Activated CD4-positive, alpha-beta memory T cell treated with anti-CD3 and anti-CD28 coated beads, Interleukin-2, amount 10 ng/mL, durations not matched to agents 7 days and 5 days (primary cell): ENCODE measurements at places on chromosomes 2 and 18.

- DNase-seq: no peak
Observed at GRCh38 chr2:239465017-239466001, 64.5 kb upstream of the HDAC4 start.

DNA sequence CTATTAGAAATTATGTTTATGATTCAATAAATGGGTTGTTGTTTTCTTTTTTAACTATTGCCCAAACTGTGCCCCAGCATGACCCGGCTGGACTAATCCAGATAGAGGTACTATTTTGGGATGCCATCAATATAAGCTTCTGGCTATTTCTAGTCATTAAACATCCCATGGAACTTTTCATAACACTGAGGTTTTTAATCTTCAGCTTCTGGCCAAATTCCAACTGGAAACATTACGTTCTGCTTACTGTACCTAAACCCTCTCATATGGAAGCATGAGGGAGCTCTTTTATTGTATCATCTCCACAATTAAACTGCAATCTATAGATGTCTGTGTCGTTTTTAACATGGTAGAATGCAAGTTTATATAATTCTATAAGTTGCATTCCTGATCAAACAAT is 674.7 kb downstream of the ARHGAP15 start:
- no peak for DNase-seq

DNA sequence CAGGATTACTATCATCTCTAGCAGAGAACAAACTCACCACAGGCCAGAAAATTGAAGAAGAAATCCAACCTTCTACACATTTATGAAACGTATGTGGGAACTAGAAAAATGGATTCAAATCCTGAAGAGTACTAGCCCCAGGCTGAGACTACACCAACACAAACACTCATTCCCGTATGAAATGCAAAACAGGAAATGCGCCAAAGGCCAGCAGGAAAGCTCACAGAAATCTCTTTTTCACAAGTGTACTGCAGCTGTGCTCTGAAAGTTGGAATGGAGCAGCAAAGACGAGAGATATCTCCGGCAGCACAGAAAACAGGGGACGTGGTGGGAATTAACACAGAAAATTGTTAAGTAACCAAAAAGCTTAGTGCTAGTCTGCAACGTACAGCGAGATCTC is 913.5 kb downstream of the TDRD15 start:
- no peak for DNase-seq

- DNase-seq: peak; percentile 83
Observed at GRCh38 chr2:28366496-28367282, 26.0 kb upstream of the FOSL2 start.

- DNase-seq: no peak
Observed at GRCh38 chr2:24352664-24353063, 7.7 kb downstream of the ITSN2 start.

DNA sequence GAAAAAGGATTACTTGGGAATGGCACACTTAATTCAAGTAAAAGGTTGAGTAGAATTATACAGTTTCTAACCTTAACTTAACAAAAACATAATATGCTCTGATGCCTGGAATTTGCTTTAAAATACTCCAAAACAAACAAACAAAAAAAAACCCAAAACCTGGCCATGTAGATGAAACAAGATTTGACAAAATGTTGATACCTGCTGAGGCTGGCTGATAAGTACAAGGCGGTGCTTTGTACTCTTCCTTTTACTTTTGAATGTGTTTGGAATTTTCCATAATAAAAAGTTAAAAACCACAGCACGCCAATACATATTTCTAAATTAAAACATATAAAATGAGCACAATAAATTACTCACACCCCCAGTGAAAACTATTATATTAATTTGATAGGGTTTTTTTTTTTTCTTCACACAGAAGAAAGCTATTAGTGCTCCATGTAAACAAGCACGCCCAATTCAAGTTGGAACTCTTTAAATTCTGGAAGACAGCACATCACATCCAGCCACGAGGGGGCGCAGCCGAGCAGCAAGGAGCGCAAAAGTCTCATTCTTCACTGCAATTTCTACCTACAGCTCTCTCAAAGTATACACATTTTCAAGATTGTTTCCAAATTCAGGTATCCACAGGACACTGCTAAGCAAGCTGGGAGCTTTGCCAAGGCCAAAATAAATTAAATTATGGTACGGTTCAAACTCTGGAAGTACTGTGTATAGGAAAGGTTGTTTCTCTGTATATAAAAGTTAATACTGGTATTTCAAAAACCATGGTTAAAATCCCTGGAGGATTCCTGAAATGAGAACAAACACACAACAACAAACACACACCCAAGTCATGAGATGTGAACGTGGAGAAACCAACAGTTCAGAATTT is 7.5 kb downstream of the SERTAD2 start:
- DNase-seq: peak; percentile 85

GRCh38 chr2:226877491-226877890 is 41.6 kb downstream of the RHBDD1 start:
- no peak for DNase-seq

DNA sequence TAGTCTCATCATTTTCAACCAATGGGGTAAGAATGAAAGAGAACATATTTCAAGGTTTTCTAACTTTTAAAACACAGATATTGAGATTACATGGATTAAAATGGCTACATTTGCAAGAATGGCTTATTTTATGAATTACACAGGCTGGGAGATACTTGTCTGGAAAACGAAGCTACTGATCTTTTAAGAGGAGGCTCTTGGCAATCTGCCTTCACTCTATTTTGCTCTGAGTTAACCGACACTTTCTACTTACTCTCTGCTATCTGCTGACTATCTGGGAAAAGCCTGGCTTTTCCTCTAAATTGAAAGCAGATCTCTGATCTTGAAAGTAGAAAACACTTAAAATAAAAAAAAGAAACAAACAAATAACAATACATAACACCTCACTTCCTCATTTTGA is 325.4 kb upstream of the LINC00305 start:
- DNase-seq: no peak

DNA sequence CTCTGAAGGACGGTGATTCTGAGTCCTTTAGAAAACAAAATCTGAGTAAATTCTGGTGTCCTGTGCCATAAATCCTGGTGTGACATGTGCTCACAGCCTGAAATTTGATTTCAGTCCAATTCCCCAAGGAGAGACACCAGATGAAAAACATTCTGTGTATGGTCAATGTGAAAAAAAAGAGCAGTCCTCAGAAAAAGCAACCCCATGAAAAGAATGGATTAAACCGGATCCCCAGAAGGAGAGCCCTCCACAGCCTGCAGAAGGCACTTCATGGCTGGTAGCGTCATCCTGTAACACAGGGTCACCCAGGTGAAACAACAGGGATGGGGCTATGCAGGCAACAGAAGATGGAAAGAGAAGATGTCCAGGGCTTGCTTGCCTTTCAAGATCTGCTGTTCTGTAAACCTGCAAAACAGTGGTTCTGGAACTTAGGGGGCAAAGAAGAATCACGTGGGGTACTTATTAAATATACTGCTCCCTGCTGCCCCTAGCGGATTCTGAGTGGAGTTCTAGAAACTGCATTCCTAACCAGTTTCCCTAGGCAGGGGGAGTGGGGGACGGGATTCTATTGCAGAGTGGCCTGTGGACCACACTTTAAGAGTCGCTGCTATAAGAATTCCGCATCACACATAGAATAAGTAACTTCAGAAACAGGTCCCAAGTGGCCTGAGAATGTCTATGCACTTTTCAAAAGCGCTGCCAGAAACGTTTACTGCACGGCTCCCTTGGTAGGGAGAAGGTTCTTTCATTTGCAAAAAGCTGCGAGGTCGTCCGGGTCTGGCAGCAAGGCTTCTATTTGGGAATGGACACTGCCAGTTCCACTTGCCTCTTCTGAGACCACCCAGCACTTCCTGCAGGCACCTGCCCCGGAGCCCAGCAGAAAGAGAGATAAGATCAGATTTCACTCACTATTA is 118.9 kb upstream of the ARL5A start:
- no peak for DNase-seq

GRCh38 chr2:156356014-156356754 is 23.7 kb upstream of the NR4A2 start:
- no peak for DNase-seq

DNA sequence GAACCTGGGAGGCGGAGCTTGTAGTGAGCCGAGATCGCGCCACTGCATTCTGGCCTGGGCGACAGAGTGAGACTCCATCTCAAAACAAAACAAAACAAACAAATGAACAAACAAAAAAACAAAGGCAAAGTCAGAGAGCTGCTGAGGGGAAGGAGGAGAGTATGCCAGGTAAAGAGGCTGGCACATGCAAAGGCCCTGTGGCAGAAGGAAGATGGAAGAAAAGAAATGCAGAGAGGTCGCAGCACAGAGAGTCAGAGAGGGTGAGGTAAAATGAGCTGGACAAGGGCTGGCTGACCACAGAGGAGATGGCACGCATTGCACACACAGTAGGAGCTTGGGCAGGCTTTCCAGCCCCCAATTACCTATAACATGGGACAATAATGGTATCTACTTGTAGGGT is 47.0 kb downstream of the FAM178B start:
- DNase-seq: no peak

- DNase-seq: no peak
Observed at GRCh38 chr18:2545155-2545554, 26.1 kb downstream of the METTL4 start.

- no peak for DNase-seq
Observed at GRCh38 chr18:62632788-62633455, 82.4 kb upstream of the PHLPP1 start.

DNA sequence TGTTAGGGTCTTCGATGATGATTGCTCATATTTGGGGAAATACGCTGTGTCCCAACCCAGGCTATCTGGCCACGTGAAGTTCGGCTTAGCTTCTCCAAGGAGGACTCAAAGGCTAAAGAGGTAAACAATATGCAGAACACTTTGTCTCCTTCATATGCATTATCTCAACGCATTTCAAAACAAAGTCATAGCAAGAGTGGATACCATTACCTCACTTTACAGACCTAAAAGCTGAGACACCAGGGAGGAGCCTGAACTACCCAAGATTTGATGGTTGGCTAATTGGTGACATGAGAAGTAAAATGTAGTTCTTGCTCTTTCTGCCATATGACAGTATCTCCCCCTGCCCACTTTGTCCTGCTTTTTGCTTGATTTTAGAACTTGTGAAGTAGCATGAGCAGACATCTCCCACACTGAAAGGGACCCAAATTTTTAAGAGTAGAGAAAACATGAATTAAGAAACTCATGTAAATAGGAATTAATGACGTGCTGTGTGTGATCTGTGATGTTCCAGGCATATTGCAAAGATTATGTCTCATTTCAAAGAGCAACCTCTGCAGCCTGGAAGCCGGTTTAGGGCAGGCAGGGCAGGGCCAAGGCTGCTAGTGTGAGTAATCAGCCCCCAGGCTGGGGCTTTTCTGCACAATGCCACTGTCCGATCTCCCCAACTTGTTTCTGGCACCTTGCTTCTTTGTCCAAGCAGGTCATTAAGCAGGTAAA is 144.5 kb downstream of the BCL11A start:
- no peak for DNase-seq

DNA sequence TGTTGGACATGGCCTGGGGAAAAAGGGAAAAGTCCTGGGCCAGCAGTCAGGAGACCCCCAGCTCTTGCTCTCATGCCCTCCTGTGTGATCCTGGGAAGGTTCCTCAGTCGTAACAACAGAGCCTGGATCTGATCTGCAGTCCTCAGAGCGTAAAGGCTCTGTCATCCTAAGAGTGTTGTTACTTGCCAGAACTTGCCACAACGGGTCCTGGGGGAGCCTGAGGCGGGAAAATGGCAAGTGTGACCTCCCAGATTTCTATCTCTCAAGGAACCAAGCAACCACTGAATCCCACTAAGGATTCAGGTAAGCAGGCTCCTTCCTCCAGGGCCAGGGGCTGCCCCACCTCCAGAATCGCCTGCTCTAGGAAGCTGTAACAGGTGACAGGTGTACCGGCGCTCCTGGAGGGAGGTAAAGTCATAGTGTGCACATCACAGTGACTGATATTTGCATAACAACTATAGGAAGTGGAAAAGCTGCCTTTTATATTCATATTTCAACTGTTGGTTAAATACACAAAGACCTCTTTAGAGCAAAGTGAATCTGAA is 18.4 kb downstream of the HS1BP3 start:
- no peak for DNase-seq

DNA sequence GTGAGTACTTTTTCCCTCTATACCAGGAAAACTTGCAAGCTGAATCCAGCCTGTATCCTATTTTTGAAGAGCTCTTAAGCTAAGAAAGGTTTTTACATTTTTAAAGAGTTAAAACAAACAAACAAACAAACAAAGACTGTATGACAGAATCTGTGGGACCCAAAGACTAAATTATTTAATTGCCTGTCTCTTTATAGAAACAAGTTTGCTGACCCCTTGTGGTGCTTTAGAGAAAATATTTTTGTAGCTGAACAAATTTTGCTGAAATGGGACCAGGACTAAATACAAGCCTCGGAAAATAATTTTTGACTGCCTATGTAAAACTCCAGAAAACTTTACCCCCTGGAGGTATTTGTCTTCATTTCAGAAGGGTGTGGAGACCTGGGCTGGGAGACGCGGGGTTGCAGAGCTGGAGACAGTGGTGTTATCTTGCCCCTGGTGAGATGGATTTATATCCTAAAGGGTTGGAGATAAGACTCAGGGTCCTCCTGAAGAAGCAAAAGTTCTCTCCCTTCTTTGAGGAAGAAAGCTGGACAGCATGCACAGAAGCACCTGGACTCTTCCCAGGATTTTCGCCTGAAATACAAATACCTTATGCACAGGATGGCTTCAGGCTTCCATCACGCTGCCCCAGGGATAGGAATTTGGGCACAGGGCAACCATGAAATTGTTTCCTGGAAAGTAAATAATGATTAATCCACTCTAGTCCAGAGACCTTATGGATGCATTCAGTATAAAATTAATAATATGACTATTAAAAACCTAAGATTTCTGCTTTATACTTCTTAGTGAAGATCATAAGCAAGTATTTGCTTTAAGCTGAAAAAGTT is 54.3 kb downstream of the TMX3 start:
- DNase-seq: no peak

DNA sequence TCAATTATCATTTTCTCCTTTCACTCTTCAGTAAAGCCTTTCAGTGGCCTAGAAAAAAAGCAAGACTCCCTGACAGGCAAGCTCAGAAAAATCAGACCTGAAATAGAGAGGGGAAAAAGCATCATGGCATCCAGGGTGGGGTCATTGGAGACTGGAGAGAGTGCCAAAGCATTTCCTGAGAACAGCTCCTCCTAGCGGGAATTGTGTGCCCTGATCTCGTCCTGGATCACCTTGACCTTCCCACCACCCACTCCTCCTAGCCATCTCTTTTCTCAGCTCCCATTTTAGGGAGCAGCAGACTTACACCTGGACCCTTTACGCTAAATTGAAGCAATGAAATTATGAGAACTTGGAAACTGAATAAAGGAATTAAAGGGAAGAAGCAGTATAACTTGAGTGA is 176.6 kb downstream of the VWC2L start:
- DNase-seq: no peak

DNA sequence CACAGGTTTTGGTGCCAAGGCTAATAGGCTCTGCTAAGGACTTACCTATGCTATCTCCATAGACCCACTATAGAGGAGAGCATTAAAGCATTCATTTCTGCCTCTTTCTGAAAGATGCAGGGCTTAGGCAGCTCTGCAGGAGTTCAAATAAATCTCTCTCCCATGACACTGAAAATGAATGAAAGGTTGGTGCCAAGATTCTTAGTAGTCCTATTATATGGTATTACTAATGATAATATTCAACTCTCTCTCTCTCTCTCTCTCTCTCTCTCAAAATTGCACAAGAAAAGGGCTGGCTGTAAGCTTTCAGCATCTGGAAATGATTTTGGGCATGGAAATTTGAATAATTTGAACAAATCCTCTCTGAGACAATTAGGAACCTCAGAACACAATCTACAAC is 433.7 kb downstream of the MBD2 start:
- no peak for DNase-seq

GRCh38 chr18:41326311-41326710 is 628.7 kb upstream of the PIK3C3 start:
- no peak for DNase-seq

- no peak for DNase-seq
Observed at GRCh38 chr2:203498161-203498560, 36.9 kb downstream of the RAPH1 start.
